Glutamatergic neuron (in vitro differentiated cells): ENCODE measurements at places on chromosomes 7 and 10. TPM values are rescaled to one million over a fixed set of nuclear protein-coding genes. Genes with fewer than 3 reads are reported as not detected.
A peak's percentile ranks its signal among the peaks of the same experiment; 100 is the strongest.

GRCh38 chr7:93592588-93593266, 18.2 kb upstream of the CALCR start:
- DNase-seq = no peak

The DUSP5 gene
- 2.4 TPM for total RNA-seq

The MYH16 gene
- total RNA-seq = not detected

The SPDYE9 gene
- 0.25 TPM for total RNA-seq

DNA sequence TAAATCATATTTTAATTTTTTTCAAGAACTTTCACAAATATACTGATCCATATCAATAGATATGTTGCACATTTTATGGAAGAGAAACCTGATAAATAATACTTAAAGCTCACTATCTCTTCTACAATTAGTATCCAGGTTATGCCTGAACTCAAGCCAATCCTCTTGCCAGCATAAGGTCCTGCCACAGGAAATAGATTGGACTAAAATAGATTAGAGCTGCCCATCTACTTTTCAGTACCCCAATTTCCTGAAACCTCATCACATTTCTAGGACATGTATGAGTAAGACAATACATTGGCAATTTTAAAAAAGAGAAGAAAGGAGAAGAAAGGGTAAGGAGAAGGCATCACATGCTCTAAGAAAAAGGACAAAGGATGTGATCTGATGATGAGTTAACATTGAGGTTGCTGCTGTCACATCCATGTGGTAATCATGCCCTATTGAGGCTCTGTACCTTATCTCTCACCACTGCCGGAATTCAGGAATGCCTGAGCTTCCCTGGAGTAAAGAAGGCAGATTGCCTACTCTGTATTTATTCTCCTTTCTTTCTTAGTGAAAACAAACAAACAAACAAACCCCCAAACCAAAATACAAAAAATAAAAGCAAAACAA, 199.7 kb downstream of the ANK3 start:
- no peak for DNase-seq

- no peak for DNase-seq
Observed at GRCh38 chr7:40676221-40676620, 541.4 kb downstream of the SUGCT start.

The TRAPPC14 gene
- total RNA-seq = 42.4 TPM

- DNase-seq = peak; percentile 19
Observed at GRCh38 chr10:99430116-99430450, 341 bp downstream of the GOT1 start.

DNA sequence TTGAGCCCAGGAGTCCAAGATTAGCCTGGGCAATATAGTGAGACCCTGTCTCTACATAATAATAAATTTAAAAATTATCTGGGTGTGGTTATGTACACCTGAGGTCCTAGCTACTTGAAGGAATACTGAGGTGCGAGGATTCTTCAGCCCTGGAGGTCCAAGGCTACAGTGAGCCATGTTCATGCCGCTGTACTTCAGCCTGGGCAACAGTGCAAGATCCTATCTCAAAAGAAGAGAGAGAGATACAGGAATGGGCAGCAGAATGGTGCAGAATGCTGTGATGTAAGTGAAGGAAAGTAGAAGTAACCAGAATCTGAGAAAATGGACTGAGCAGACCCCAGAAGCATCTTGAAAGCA, 62.7 kb upstream of the EXOC4 start:
- no peak for DNase-seq

The ARHGAP12 gene
- 41.9 TPM for total RNA-seq
